ENCODE measurements at places on chromosomes 7 and 10. TPM values are rescaled to one million over a fixed set of nuclear protein-coding genes. Genes with fewer than 3 reads are reported as not detected.

- no peaks in the 10 kb centered on the region for H3K4me1 ChIP-seq
- no peak overlapping the region for H3K27ac ChIP-seq
- H3K4me3 ChIP-seq = no peak overlapping the region
Measured at GRCh38 chr7:30175180-30175579, 40.4 kb downstream of the MTURN start.

DNA sequence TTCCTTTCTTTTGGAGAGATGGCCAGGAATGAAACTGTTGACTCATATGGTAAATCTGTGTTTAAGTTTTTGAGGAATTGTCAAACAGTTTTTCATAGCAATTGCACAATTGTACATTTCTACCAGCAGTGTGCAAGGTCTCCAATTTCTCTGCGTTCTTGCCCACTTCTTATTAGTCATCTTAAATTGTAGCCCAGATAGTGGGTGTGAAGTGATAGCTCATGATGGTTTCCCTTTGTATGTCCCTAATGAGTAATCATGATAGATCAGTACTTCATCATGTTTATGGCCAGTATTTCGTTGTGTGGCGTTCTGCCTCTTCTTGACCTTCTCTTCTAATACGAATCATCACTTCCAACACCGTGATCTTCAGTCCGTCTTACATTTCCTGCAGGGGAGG is 136.3 kb downstream of the DOCK1 start:
- no peak for DNase-seq
- H3K27ac ChIP-seq = no peak overlapping the region
- H3K4me3 ChIP-seq = no peak overlapping the region
- H3K27me3 ChIP-seq = no peaks in the 10 kb centered on the region
- no peaks in the 10 kb centered on the region for H3K36me3 ChIP-seq
- no peaks in the 10 kb centered on the region for H3K4me1 ChIP-seq

GRCh38 chr10:102917314-102917961 is 656 bp upstream of the CNNM2 start:
- no peaks in the 10 kb centered on the region for H3K4me1 ChIP-seq
- DNase-seq = peak; percentile 79
- H3K27me3 ChIP-seq = no peaks in the 10 kb centered on the region
- H3K27ac ChIP-seq = peak overlapping the region; percentile 81

GRCh38 chr10:7488418-7488829 is 77.6 kb upstream of the SFMBT2 start:
- no peak overlapping the region for H3K4me3 ChIP-seq
- DNase-seq = no peak
- no peaks in the 10 kb centered on the region for H3K36me3 ChIP-seq
- no peaks in the 10 kb centered on the region for H3K4me1 ChIP-seq

GRCh38 chr7:117827862-117828261 is 45.4 kb downstream of the CTTNBP2 start:
- no peaks in the 10 kb centered on the region for H3K4me1 ChIP-seq
- no peaks in the 10 kb centered on the region for H3K27me3 ChIP-seq
- no peak overlapping the region for H3K4me3 ChIP-seq
- no peaks in the 10 kb centered on the region for H3K36me3 ChIP-seq
- DNase-seq = no peak

GRCh38 chr7:96233528-96234154 is 88.3 kb downstream of the SLC25A13 start:
- H3K27me3 ChIP-seq = no peaks in the 10 kb centered on the region
- peaks cover 46% of the 10 kb centered on the region for H3K36me3 ChIP-seq
- H3K4me3 ChIP-seq = no peak overlapping the region
- peaks cover 11% of the 10 kb centered on the region for H3K4me1 ChIP-seq
- no peak for DNase-seq

DNA sequence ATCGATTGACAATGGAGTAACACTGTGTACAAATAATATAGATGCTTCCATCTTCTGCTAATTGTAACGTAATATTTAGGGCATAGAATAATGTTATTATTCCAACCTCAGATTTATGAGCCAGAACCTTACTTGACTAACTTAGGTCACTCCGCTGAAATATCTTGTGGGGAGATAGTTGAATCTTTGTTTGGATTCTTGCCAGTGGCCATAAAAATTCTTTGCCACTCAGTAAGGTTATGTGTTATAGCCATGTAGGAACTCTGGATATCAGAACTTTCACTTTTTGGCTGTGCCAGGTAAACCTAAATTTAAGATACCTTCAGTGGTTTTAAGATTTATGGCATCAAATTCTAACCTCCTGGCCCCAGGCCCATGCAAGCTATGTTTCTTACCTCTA is 197.6 kb downstream of the WDR11 start:
- no peak overlapping the region for H3K27ac ChIP-seq
- H3K4me1 ChIP-seq = no peaks in the 10 kb centered on the region
- no peak for DNase-seq
- H3K36me3 ChIP-seq = no peaks in the 10 kb centered on the region
- H3K27me3 ChIP-seq = no peaks in the 10 kb centered on the region
- no peak overlapping the region for H3K4me3 ChIP-seq

ZDHHC4 gene
- total RNA-seq = 58.7 TPM

RFC2 gene
- 104 TPM for total RNA-seq

CYP3A5 gene
- 0.96 TPM for total RNA-seq

All from K562 (cell line).